ENCODE measurements at places on chromosomes 6 and 20. TPM values are rescaled to one million over a fixed set of nuclear protein-coding genes. Genes with fewer than 3 reads are reported as not detected.

The HNF4A gene
- total RNA-seq: 0.05 TPM

The KIF25 gene
- total RNA-seq: 0.80 TPM

The ADGRF1 gene
- 0.19 TPM for total RNA-seq

The LTA gene
- 8.9 TPM for total RNA-seq

The POLR1C gene
- 23.9 TPM for total RNA-seq

The PLCB4 gene
- total RNA-seq: 7.6 TPM

The TRIM10 gene
- 0.57 TPM for total RNA-seq

The GNAS-AS1 gene
- total RNA-seq: 0.76 TPM

The PPP1R3D gene
- total RNA-seq: 3.2 TPM

The NKAPL gene
- total RNA-seq: 0.52 TPM
